ENCODE measurements at places on chromosomes 5 and 9.

DNA sequence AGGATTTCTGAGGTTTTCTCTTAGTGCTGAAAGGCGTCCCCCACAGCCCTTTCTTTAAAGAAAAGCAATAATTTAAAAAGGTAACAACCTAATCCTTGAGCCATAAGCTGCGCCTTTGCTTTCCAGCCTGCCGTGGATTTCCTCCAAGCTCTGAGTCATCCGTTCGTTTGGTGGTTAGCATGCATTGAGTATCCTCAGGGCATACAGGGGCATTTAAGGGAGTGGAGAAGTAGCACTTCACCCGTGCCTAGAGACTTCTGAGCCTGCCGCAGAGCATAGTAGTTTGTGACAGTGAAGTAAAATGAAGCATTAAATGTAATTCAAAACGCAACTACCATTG, 892 bp upstream of the TNC start:
- no peak for DNase-seq

DNA sequence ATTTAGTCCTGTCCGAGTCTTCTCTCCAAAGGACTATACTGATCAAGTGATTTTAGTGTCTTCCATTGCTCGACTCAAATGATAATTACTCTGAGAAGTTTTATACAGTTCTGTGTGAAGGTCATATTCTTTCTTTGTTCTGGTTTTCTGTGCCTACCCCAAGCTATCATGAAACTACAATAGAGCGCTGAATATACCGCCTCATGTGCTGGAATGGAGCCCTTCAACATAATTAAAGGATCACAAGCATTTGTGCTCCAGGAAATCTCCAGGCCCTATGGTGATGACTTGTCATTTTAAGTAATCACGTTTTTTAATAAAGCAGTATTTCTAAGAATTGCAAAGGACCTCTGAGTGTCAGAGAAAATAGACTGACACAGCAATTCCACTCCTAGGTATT, 10.9 kb upstream of the SLC31A2 start:
- DNase-seq: no peak

DNA sequence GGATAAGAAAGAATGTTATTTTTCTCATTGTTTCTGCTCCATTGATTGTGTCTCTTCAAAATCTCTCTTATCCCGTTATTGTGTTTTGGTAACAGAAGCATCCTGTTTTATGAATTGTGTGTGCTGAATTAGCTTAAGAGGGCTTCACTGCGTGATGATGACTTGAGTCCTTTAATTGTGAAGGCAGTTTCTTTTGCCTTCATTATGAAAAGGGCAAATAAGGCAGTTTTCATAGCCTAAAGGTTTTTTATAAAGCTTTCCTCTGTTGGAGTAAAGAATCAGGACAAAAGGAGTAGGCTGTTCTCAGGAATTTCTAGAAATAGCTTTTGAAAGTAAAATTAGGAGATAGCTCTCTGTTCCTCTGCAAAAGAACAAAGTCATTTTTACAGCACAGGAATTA, 169.8 kb downstream of the FOCAD start:
- no peak for DNase-seq

- DNase-seq: no peak
Measured at GRCh38 chr5:122561209-122561608, 213.7 kb upstream of the SNX2 start.

DNA sequence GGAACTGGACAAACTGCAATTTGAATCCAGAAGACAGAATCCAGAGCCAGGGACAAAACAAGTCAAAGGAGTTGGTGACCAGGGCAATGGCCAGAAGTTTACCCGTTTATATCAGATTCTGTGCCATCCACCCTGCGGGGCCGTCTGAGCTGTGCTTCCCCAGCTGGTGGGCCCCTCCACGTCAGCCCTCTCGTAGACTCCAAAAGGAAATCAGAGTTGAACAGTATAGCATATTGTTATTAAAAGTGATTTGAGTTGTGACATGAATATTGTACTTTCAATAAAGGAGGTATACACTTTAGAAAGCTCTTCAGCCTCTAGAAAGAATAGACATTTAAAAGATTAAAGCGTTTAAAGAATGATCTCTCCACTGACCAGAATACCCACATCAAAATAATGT, 102.4 kb downstream of the NFIB start:
- DNase-seq: no peak

GRCh38 chr5:112483704-112484103, 64.6 kb upstream of the EPB41L4A start:
- no peak for DNase-seq

- peak; percentile 35 for DNase-seq
Measured at GRCh38 chr9:70412832-70413463, 1.5 kb downstream of the KLF9 start.

- DNase-seq: no peak
Measured at GRCh38 chr5:27474047-27474309, 435.6 kb upstream of the CDH9 start.

GRCh38 chr9:137866226-137867141, 11.1 kb upstream of the CACNA1B start:
- DNase-seq: no peak

GRCh38 chr9:126788046-126788445, 16.8 kb upstream of the ZBTB43 start:
- no peak for DNase-seq

DNA sequence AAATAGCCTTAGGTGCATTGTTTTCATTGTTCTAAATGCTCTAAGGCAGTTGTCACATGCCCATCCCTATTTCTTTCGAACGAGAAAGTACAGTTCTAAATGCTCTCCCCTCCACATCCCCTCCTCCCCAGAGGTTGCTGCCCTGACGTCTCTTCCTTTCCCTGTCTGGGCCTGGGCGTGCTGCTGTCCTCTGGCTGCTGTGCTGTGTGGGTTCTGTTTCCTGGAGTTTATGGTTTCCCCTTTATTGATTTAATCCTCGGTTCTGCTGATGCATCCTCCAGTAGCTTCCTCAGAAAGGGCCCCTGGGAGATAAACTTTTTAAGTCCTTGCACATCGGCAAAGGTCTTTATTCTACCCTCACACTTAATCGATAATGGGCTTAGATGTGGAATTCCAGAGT, 48.8 kb downstream of the MVB12B start:
- DNase-seq: no peak

GRCh38 chr9:107547303-107547702, 57.7 kb upstream of the KLF4 start:
- DNase-seq: no peak

GRCh38 chr5:61123145-61123544, 39.1 kb downstream of the SMIM15 start:
- DNase-seq: no peak

DNA sequence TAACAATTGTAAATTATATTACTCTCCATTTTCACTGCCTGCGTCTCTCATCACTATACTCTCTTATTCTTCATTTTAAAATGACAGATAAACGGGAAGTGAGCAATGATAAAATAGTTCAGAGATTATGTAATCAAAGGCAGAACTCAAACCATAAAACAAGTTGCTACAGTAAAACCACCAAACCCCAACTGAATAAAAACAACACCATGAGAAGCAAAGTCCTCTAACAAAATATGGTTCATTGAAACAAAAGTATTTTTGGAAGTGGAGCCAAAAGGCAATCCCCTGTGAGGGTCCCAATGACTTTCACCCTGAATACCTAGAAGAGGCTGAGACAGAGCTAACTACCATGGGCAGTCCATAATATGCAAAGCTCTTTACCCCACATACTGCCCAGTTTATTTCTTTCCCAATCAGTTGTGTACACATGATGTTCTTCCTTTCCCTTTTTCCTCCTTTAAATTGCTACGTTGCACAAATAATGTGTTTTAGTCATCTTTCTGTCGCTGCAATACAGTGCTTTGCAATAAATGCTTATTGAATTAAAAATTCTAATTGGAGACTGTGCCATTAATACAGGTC, 64.0 kb upstream of the PTGER4 start:
- DNase-seq: peak; percentile 3

- no peak for DNase-seq
Measured at GRCh38 chr5:144281784-144282183, 111.1 kb downstream of the KCTD16 start.

DNA sequence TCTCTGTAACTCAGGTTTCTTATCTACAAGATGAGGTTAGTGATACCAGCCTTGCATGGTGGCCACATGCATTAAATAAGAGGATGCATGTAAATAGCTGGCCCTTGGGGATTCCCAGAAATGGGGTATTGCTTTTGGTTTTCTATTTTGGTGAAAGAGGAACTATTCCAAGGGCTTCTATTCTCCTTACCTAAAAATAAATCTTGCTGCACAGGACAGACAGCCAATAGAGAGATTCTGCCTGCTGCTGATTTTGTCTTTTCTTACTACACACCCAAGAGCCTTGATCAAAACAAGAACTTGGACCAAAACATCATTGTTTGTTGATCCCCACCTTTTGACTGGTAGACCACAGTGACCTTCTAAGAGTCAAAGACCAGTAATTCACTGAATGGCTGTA, 161.8 kb downstream of the PJA2 start:
- peak; percentile 23 for DNase-seq

- no peak for DNase-seq
Measured at GRCh38 chr9:18189871-18190670, 283.9 kb upstream of the ADAMTSL1 start.

DNA sequence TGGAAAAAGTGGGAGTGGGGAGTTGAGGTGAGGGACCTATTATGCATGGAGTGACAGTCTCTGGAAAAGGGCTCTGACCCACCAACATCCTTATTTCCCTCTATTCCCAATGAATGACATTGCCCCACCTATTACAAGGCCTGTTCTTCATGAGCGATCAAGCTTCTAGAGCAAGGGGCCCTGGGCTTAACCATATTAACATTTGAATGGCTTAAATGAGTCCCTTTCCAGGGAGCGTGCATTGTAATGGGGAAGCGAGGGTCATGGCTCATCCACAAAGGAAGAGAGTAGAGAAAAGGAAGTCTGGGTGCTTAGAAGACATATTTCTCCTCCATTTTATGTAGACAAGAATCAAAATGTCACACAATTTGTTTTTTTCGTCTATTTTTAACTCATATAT, 255.5 kb downstream of the CAAP1 start:
- no peak for DNase-seq

DNA sequence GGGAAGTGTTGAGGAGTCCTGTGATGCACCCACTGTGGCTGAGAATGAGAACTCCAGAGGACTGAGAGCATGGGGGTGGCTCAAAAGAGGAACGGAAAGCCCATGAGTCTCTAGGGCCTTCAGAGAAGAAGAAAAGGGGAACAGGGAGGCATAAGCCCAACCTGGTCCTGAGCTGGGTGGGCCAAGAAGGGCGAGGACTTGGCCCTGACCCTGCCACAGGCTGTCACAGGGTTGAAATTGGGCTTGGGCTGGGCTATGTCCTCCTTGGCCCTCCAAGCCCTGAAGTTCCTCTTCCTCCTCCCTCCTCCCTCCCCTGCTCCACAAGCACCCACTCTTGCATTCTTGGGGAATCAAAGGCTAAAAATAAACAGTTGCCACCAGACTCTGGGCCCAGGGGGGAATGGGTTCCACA, 49.3 kb upstream of the PPARGC1B start:
- peak; percentile 69 for DNase-seq

DNA sequence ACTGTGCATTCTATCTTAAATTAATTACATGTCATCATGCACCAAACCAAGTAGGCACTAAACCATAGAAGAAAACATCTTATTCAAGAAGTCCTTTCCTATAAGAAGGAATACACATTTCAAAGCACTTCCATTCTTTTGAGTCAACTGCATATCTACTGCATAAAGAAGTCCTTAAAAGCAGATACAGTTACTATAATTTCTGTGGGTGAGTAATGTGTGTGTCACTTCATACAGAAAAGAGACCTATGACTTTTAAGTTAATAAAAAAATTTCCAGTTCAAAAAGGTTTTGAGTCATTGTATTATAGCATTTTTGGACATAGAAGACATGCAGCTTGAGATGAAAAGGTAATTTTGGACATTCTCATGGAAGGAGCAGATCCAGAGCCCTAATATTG, 125.0 kb downstream of the DTWD2 start:
- DNase-seq: no peak

GRCh38 chr5:1368236-1368635, 23.3 kb upstream of the CLPTM1L start:
- DNase-seq: no peak

DNA sequence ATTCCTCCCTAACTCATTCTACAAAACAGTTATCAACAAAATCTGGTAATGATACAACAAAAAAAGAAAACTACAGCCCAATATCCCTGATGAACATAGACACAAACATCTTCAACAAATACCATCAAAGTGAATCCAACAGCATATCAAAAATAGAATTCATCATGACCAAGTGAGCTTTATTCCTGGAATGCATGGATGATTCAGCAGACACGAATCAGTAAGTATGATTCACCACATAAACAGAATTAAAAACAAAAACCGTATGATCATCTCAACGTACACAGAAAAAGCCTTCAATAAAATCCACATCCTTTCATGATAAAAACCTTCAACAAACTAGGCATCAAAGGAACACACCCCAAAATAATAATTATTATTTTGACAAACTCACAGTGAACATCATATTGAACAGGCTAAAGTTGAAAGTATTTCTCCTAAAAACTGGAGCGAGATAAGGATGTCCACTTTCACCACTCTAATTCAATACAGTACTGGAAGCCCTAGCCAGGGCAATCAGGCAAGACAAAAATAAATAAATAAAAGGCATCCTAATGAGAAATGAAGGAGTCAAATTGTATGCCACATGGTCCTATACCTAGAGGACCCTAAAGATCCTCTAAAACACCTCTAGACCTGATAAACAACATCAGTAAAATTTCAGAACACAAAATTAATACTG, 305.1 kb upstream of the RGMB start:
- no peak for DNase-seq

DNA sequence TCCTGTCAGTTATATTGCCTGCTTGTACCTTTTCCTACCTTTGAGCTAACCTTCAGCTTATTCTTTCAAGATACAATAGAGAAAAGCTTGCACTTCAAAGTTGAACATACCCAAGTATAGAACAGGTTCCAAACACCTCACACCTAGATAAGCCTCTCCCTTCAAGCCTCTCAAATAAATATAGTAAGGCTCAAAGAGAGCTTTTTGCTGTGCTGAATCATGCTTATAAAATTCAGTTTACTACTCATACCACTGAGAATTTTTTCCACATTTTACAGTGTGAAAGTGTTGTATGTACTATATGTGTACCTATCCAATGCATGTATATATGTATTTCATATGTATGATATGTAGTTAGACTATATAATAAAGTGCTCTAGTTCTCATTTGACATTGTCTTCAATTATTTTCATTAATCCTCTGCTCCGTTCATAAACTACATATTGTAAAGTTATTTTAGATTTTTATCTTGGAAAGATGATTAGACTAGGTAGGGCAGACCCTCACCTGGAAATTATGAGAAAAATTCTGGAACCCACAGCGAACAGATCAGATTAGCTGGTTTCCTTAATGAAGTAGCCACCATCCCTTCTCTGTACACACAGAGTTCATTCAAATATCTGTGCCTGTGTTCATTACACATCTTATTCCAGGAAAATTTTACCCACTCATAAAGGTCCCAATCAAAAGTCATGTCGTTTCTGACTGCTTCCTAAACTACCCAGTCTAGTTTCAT, 149.2 kb upstream of the RGMB start:
- DNase-seq: no peak

- DNase-seq: no peak
Measured at GRCh38 chr5:14775857-14776256, 95.7 kb downstream of the ANKH start.

- DNase-seq: no peak
Measured at GRCh38 chr5:86917117-86917579, 299.4 kb downstream of the COX7C start.

GRCh38 chr5:178182158-178182876, 4.9 kb downstream of the GMCL2 start:
- DNase-seq: no peak

Data from GM06990 (cell line).